ENCODE measurements at places on chromosomes 2 and 18. TPM values are rescaled to one million over a fixed set of nuclear protein-coding genes. Genes with fewer than 3 reads are reported as not detected.

CDH2 gene
- 58.2 TPM for total RNA-seq

ECEL1 gene
- 10.8 TPM for total RNA-seq

FOXI3 gene
- total RNA-seq, result not detected

DNA sequence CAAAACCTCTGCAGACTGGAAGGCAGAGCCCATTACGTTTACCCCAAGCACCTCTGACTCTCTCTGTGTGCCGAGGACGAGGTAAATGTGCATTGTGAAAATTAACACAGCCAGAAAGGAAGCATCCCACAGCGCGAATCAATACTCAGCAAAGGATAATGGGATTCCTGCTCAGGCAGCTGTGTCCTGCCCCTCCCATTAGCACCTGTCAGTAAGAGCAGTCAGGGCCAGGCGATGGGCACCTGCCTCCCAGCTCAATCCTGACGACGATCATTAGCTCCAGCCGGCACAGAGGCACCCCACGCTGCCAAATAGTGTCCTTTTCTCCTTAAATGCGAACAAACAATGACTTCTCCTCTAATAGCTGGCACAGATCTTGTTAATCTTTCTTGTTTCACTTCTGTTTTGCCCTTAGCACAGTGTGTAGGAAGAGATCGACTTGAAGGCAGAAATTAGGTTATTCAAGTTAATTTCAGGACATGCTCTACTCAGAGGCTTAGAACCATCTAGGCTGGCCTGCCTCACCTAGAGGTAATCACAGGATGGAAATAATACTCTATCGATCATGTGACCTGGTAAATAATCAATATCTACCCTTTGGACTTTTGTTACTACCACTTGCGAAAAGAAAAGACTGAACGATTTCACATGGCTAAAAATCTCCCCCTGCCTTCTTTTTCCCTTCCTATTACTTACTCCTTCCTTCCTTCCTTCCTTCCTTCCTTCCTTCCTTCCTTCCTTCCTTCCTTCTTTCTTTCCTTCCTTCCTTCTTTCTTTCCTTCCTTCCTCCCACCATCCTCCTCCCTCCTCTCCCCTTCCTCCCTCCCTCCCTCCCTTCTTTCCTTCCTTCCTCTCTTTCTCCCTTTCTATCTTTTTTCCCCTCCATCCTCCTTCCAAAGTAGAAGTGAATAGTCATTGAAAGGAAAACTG lies 487.9 kb upstream of the ID2 start:
- no peaks in the 10 kb centered on the region for H3K4me1 ChIP-seq
- no peak for DNase-seq
- no peaks in the 10 kb centered on the region for H3K36me3 ChIP-seq
- H3K27ac ChIP-seq, result no peak overlapping the region
- H3K4me3 ChIP-seq, result no peak overlapping the region

GRCh38 chr2:143635302-143635701 lies 506.1 kb downstream of the ARHGAP15 start:
- no peaks in the 10 kb centered on the region for H3K36me3 ChIP-seq
- H3K4me3 ChIP-seq, result no peak overlapping the region
- no peak for DNase-seq
- H3K4me1 ChIP-seq, result no peaks in the 10 kb centered on the region
- H3K27me3 ChIP-seq, result no peaks in the 10 kb centered on the region
- H3K27ac ChIP-seq, result no peak overlapping the region

- no peak overlapping the region for H3K4me3 ChIP-seq
- H3K27me3 ChIP-seq, result no peaks in the 10 kb centered on the region
- peak overlapping the region; percentile 36 for H3K27ac ChIP-seq
- no peaks in the 10 kb centered on the region for H3K36me3 ChIP-seq
- no peaks in the 10 kb centered on the region for H3K4me1 ChIP-seq
Measured at GRCh38 chr18:58205443-58206160, 161.6 kb downstream of the NEDD4L start.

DNA sequence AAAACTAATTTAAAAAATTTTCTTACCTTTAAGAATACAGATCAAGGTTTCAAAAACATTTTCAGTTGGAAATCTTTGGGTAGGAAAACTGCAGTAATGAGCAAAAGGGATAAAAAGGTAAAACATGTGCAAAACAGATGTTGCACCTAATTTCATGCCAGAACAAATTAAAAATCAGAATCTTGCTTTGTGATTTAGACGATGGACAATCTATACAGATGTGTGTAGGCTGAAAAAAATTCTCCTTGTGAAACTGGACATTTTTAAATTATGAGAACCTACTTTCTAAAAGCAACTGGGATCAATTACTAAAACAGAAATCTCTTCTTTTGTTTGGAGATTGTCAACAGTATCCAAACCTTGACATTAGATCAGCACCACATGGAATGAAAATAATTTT lies 183.2 kb upstream of the ITGA4 start:
- DNase-seq, result no peak
- no peak overlapping the region for H3K4me3 ChIP-seq
- H3K4me1 ChIP-seq, result no peaks in the 10 kb centered on the region
- no peaks in the 10 kb centered on the region for H3K27me3 ChIP-seq
- H3K36me3 ChIP-seq, result no peaks in the 10 kb centered on the region

- no peaks in the 10 kb centered on the region for H3K4me1 ChIP-seq
- no peaks in the 10 kb centered on the region for H3K27me3 ChIP-seq
- no peak overlapping the region for H3K4me3 ChIP-seq
- H3K36me3 ChIP-seq, result no peaks in the 10 kb centered on the region
- H3K27ac ChIP-seq, result no peak overlapping the region
Measured at GRCh38 chr2:118832071-118832790, 15.2 kb downstream of the EN1 start.
